Placental epithelial cell (primary cell): ENCODE measurements at places on chromosomes 7 and 10. TPM values are rescaled to one million over a fixed set of nuclear protein-coding genes. Genes with fewer than 3 reads are reported as not detected.

The FGF8 gene
- total RNA-seq, result not detected in 2 replicates

The CUZD1 gene
- total RNA-seq, result 0.39 and 0.98 TPM in 2 replicates

The CNNM1 gene
- total RNA-seq, result under 0.01 TPM in 2 replicates

The TMEM178B gene
- total RNA-seq, result under 0.01 TPM in 1 of 2 replicates, not detected in the other

The GHRHR gene
- 2.0 TPM in 1 of 2 replicates, not detected in the other for total RNA-seq
